AG08396 (cell line): ENCODE measurements at places on chromosomes 1 and 21.

DNA sequence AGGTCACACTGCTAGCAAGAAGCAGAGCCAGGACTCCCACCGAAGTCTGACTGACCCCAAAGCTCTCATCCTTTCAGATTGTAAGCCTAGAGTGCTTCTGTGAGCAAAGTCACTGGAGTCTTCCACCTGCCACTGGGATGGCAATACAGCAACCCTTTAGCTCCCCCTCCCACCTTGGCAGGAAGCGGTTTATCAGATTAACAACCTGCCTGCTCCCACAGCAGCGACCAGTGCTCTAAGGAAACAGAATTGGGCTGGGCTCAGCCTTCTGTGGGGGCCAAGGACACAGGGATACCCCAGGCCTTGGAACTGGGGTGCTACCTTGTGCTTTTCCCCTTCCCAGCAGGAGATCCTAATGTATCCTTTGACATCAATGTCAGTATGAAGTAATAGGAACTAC, 76.0 kb downstream of the GFI1 start:
- no peak for DNase-seq

- DNase-seq: no peak
These were observed at the start of gene C1orf185 for GRCh38 chr1:51101976-51102375. C1orf185 (plus strand) TSS chr1:51102228; CDS start chr1:51102234, 6 bp downstream.

DNA sequence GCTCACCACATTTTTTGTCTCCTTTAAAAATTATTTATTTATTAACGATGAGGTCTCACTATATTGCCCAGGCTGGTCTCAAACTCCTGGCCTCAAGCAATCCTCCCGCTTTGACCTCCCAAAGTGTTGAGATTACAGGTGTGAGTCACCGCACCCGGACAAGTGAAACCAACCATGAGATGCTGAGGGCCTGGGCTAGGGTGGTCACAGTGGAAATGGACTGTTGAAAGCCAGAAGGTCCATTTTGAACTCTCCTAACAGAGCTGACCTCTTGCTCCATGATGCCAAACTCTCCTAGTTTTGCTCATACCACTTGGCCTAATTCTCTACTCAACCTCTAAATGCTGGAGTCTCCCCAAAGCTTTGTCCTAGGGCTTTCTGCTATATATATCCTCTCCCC, 109.1 kb downstream of the SLC45A1 start:
- DNase-seq: no peak

- DNase-seq: no peak
These were observed 19.1 kb downstream of the FMO1 start for GRCh38 chr1:171267391-171267790.

DNA sequence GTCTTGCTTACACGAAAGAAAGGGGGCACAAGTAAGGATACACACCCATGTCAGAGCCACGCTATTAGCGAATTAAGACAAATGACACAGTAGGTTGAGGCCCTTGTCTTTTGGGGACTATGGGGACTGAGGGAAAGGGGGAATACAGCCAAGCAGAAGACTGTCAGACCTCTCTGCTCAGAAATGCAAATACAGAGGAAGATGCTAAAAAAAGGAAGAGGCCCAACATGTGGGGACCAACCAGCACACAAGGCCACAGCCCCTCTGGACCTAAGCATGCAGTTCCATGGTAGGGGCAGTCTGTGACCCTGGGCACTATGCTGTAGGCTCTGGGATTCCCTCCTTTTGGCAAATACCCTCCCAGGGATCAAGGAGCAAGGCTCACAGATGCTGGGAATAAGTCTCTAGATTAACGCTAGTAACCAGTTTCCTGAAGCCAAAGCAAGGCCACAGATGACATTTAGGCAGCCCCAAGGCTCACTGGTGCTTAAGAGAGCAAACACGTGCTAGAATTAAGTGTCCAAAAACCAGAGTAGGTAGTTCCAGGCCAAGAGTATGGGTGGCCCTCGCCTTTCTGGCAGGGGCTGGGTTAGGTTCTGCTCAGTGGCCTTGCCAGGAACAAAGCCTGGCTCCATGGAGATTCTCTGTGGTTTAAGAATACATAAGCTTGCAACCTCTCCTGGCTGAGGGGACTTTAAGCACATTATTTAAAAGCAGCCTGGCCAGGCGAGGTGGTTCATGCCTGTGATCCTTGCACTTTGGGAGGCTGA, 38.2 kb downstream of the RABIF start:
- DNase-seq: no peak

GRCh38 chr1:246709835-246710234, 14.4 kb upstream of the SCCPDH start:
- DNase-seq: no peak

DNA sequence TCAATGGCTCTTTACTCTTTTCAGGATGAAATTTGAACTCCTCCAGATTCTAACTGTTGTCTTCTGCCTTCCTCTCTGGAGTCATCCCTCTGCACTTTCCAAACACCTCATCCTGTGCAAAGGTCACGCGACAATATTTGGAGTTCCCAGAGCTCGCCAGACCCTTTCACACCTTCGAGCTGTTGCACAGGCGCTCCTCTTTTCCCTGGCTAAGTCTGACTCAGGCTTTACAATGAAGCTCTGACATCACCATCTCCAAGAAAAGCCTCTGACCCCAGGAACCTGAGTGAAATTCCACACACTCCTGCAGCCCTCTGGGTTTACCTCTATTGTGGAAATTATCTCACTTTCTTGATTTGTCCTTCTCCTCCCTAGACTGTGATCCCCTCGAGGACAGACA, 270.3 kb downstream of the RGS7 start:
- no peak for DNase-seq

- no peak for DNase-seq
These were observed 4.3 kb downstream of the ADAMTSL4 start for GRCh38 chr1:150553392-150554085.

- no peak for DNase-seq
These were observed 4.6 kb upstream of the PRKCZ start for GRCh38 chr1:2045468-2046173.

DNA sequence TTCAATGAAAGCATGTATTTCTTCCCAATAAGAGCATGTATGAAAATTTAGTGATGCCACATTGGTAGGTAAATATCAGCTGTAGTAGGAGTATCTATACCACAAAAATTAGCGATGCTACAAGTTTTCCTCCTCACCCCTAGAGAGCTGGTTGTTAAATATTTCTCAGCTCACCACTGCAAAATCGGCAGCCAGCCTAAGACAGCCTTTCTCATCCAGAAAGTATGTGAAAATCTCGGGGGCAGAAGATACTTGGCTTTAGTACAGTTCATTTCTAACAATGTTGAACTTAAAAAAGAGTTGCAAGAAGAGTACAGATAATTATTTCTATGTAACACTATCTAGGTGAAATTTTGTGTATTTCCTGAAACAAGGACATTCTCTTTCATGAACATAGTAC, 235.4 kb downstream of the TPR start:
- peak; percentile 40 for DNase-seq

GRCh38 chr21:18023157-18023556, 204.0 kb upstream of the C21orf91 start:
- no peak for DNase-seq

DNA sequence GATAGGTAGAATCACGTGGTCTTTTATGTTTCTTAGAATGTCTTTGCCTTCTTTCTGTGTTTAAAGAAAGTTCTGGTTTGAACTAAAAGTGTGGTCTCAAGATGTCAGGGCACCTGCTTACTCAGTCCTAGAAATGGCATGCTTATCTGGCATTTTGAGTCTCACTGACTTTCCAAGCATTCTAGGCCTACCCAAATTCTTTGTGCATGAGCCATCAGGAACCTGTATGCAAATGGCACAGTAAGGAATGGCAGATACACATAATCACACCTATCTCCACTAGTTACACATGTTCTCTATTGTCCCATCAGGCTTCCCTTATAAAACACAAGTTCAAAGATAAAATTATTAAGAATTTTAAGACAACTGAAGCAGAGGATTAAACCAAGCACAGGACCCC, 29.5 kb upstream of the CLCA4 start:
- DNase-seq: no peak

DNA sequence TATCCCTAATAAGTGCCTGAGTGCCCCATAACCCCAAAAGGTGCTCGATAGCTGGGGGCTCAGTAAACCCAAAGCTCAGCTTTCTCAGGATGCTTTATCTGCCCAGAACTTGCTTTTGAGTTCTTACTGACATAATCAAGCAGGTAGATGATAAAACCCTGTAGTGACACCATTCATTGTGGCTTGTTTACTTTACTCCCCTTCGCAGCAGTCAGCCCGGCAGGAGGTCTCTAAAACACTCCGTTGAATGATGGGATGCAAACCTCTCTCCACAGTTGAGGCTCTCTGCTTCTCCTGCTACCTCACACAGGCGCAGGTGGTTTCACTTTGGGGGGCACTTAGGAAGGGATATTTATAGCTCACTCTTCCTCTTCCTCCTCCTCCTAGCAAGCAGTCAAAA, 349.4 kb downstream of the HLX start:
- DNase-seq: no peak
